CD4-positive, alpha-beta T cell treated with Interleukin-15 for 4 hours (primary cell): ENCODE measurements at places on chromosomes 11 and 22.
A peak's percentile ranks its signal among the peaks of the same experiment; 100 is the strongest.

- no peak for DNase-seq
Measured at GRCh38 chr11:65126624-65127274, 4.6 kb downstream of the MRPL49 start.

- no peak for DNase-seq
Measured at GRCh38 chr11:111795334-111795985, 29.3 kb upstream of the PPP2R1B start.

- DNase-seq: no peak
Measured at GRCh38 chr11:2804189-2804588, 81.4 kb downstream of the CDKN1C start.

- no peak for DNase-seq
Measured at GRCh38 chr22:30406400-30406799, 9.6 kb downstream of the SEC14L2 start.

- no peak for DNase-seq
Measured at GRCh38 chr11:8709002-8709672, 26.5 kb downstream of the RPL27A start.

DNA sequence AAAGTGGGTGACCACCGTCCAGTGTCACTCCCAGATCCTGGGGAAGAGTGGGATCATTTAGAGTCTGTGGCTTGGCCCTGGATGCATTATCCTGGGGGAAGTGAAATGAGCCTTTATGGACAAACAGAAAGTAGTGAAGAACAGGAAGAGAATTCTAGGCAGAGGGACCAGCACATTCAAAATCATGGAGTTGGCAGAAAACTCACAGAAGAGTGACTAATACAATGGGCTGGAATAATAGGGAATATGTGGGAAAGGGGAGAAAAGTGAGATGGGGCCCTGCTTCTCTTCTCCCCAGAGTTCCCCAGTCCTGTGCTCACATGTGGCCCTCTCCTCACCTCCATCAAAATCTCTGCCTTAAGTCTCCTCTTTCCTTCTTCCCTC lies 84.3 kb downstream of the CCDC81 start:
- DNase-seq: no peak

GRCh38 chr11:73384872-73385689 lies 8.9 kb downstream of the RELT start:
- peak; percentile 33 for DNase-seq

DNA sequence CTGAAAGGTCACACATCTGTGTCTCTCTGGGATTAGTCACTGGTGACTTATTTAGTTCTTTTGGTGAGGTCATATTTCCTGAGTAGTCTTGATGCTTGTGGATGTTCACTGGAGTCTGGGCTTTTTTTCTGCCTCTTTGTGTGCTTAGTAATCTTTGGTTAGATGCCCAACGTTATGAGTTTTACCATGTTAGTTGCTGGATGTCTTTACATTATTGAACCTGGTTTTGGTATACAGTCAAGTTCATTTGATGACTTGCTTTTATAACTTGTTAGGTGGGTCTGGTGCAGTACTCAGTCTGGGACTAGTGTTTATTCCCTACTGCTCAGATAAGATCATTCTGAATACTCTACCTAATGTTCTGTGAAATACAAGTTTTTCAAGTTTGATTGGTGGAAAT lies 26.2 kb upstream of the SLC37A2 start:
- no peak for DNase-seq

GRCh38 chr11:41461057-41461681 lies 1.7 kb upstream of the LRRC4C start:
- DNase-seq: no peak

DNA sequence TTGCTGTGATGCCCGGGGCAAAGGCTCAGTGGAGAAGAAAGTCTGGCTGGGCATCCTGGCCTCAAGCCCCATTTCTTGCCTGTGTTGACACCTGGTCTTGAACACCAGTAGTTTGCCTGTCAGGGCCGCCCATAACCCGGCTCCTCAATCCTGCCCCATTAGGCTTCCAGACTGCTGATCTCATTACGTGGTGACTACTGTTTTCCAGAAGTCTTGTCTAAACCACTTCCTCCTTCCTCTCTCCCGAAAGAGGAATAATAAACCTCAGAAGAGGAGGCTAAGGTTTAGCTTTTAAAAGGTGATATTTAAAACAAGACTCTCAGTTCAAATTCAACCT lies 97.7 kb downstream of the CD44 start:
- peak; percentile 31 for DNase-seq

DNA sequence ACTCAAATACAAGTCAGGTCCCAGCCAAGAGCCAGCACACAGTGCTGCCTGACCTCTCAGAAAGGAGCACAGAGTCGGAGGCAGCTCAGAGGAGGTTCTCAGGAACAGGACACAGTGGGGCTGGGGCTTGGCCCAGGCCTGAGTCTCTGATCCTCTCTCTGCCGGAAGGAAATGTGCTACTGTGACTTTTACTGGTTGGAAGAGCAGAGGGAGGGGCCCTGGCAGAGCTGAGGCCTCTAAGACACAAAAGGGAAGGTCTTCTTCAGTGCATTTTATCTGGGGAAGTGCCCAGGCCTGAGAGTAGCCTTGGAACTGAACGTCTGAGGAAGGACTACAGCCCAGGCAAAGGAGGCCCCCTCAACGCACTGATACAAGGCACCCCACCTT lies 16.2 kb upstream of the CASTOR1 start:
- peak; percentile 61 for DNase-seq

DNA sequence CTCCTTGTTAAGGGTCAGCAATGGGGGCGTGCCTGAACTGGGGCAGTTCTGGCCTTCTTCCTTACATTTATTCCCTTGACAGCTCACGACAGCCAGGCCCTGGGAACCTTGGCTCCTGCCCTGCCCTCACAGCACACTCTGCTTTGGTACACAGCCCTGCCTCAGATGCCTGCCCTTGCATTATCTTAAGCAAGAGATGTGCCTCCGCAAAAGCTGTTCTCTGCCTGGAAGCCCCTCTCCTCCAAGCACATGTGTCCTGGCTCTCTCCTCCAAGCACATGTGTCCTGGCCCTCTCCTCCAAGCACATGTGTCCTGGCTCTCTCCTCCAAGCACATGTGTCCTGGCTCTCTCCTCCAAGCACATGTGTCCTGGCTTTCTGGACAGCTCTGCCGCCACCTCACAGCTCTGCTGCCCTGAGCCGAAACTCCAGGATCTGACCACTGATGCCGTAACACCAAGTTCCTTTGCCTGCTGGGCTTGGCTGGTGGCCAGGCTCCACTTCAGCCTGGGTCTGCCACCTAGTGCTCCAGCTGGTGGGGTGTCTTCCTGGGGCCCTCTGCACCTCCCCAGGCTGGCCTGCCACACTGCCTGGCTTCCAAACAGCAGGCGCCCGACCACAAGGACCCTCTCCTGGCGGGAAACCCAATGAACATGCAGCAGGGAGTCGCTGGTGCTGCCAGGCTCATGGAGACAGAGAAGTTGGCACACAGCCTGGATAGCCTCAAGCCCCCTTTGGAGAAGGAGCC lies 53.0 kb downstream of the SCUBE1 start:
- no peak for DNase-seq

GRCh38 chr11:35112056-35112845 lies 26.7 kb upstream of the CD44 start:
- DNase-seq: no peak

DNA sequence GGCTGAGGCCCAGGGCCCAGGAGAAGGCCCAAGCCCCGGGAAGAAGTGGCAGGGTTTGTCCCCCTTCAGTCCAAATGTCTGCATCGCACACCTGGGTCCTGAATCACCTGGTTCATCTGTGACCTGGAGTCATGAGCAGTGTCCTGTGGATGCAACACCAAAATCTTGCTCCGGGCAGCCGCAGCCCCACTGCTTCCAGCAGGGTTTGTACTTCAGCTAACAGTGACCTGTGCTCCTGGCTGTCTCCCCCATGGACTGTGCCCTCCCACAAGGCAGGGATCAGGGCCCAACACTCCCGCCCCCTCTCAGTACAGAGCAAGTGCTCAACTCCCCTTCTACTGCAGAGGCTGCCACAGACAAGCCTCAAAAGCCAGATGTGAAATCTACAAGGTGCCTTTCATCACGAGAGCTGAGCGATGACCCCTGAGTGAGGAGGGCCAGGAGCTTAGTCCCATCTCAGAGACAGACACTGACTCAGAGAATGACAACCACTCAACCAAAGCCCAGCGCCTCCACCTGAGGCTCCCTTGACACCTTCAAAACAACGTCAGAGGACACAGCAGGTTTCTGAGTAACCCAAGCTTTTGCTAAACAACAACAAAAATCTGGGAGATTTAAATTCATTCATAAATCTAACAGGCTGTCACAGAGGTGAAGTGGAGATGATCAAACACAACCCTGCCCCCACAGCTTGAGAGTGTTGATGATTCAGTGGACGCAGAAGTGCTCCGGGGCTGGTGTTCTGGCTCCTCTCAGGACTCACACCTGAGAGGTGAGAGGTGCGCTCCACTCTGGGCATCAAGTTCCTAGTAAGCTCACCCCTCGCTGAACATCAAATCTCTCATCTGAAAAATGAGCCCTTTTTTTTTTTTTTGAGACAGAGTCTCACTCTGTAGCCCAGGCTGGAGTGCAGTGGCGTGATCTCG lies 3.4 kb downstream of the KIAA0930 start:
- no peak for DNase-seq

GRCh38 chr11:83051760-83052671 lies 19.7 kb downstream of the RAB30 start:
- DNase-seq: no peak

- DNase-seq: no peak
Measured at GRCh38 chr11:14240221-14240620, 118.8 kb downstream of the RRAS2 start.

DNA sequence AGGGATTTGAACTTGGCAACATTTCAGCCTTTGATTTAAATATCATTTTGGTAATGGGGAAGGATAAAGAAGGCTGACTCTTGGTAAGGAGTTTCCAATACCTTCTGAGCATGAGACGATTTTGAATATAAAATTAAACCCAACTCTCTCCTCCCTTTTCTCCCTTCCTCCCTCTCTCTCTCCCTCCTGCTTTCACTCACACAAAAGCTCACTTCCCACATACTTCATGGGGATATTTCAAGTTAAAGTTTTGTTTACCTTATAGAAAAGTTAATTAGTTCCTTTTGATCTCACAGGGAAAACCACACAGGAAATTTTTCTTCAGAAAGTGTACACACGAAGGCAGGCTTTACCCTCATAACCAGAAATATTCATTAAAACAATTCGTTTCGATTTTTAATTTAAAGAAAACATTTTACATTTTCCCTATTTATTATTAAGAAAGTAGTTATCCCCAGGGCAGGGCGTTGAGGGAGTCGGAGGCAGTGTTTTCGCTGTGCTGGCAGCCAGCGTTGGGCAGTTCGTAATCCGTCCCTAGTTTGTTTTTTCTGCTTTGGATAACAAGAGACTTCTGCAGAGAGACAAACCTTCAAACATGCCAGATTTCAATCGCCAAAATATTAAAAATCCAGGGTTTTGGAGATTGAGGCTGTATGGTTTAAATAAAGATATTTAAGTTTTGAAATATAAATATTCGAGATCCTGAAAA lies 25.3 kb upstream of the ALX4 start:
- no peak for DNase-seq

- DNase-seq: no peak
Measured at GRCh38 chr22:29994943-29995342, 85.3 kb upstream of the HORMAD2 start.
